Hindlimb muscle (tissue), 1 donor: ENCODE measurements at places on chromosomes 12 and 14. TPM values are rescaled to one million over a fixed set of nuclear protein-coding genes. Genes with fewer than 3 reads are reported as not detected.

The FGF23 gene
- not detected for polyA plus RNA-seq

The GLI1 gene
- polyA plus RNA-seq = 8.2 TPM

DNA sequence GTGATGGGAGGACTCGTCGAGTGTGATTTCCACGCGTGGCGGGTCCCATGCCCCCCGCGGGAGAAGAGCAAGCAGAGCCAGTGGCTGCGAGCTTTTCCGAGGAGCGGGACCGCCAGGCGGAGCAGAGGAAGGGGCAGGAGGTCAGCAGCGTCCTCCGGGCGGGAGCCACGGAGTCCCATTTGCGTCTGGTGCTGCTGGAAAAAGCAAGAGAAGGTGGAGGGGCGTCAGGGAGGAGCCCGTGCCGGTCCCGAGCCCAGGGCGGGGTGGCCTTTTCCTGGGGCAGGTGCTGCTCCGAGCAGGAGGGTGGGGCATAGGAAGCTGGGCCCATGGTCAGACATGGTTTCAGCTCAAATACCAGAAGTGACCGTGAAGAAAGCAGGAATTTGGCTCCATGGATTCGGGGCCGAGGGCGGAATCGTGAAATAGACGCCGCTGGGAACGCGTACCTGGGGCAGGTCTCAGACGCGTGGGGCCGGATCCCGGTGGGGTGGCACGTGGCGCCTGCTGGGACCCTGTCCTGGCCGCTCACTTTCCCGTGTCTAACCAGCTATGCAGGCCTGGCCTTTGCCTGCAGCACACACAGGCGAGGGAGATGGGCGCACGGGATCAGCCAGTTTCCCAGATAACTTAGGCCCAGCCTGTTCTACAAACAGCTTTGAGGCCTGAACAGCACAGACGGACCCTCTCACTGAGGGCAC lies 60.0 kb downstream of the GALNT9 start:
- no peak for DNase-seq

DNA sequence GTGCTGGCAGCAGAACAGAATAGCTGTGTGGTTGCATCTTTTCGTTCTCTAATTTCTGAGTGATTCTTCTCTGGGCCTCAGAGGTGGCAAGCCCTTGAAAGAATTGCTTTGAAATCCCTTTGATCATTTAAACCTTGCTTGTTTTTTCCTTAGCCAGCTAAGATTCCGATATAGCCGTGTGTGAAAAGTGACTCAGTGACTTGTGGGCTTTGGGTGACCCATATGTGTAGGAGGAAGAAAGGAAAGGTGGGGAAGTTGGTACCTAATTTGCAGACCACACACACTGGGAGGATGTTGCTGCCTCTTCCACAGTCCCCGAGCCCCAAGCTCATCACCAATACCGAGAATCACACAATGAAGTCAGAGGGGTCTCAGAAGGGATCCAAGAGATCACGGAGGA lies 18.8 kb downstream of the SLC24A4 start:
- no peak for DNase-seq
